ENCODE measurements at places on chromosomes 1 and 21. TPM values are rescaled to one million over a fixed set of nuclear protein-coding genes. Genes with fewer than 3 reads are reported as not detected.

The PRAMEF8 gene
- total RNA-seq: not detected

The IGFN1 gene
- total RNA-seq: 0.10 TPM

DNA sequence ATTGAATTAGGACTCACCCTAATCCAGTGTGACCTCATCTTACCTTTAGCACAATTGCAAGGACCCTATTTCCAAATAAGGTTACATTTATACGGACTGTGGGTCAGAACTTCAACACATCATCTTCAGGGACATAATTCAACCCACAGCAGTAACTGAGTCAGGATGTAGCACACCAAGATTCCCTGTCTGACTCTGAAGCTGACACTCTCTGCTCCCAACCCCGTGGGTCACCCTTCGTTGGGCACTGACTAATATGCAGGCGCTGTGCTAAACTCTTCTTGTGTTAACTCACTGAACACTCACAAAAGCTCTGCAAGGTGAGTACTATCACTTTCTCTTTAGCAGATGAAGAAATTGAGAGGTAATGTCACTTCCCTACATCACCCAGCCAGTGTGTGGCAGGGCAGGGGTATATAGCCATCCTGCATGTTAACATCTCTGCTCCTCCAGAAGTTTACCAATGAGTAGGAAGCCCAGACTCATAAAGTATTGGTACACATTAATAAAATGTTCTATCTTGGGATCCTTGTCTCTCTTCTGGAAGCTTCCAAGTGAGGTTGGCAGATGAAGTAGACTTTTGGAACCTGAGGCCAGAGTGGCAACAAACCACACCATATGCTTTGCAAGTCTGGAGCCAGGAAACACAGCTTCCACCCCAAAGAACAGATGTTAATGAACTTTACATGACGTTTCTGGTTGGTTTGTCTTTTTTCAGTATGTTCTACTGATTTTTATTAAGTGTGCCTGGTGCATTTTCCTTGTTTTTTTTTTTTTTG, 139.2 kb upstream of the KLHDC7A start:
- no peak for DNase-seq

DNA sequence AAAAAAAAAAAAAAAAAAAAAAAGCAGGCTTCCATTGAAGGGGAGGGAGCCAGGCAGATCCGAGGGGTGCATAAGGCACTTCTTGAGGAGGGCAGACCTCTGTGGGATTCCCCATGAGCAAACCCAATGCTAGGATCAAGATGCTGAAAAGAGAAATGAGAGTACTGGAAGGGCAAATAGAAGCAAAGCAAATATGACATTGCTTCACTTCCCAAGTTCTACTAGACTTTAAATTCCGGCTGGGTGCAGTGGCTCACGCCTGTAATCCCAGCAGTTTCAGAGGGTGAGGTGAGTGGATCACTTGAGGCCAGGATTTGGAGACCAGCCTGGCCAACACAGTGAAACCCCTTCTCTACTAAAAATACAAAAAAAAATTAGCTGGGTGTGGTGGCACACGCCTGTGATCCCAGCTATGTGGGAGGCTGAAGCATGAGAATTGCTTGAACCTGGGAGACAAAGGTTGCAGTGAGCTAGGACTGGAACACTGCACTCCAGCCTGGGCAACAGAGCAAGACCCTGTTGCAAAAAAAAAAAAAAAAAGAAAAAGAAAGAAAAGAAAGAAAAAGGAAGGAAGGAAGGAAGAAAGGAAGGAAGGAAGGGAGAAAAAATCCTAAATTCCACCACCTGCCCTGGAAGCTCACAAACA, 23.1 kb upstream of the PALMD start:
- DNase-seq: no peak

All from mucosa of descending colon (tissue), 3 donors.